ENCODE measurements at places on chromosomes 12 and 14.

GRCh38 chr12:92186038-92186470 lies 40.4 kb upstream of the BTG1 start:
- DNase-seq: no peak

DNA sequence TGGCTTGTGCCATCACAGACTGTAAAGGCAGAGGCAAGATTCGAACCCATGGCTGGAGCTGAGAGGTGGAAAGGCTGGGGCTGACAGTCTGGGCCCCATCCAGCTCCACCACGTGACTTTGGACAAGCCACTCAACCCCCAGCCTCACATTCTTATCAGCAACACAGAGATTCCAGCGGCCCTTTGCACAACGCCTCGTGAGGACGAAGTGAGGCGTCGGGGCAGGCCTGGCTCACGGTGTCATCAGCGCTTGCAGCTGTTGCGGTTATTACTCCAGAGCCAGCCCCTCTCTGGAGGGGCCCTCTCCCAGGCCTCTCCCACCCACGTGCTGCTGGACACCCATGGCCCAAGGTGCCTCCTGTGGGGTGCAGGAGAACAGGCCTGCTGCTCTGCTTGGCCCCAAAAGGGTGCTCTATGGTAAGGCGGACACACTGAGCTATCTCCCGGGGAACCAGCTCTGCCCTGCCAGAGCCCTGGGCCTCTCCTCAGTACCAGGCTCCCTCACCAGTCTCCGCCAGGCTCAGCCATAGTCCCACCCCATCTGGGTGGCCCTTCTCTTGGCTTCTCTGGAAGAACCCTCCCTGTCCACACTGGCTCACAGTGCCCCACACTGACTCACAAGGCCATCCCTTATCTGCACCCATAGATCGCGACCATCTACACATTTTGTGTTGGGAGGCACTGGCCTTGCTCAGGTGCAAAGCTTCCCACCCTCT lies 21.1 kb downstream of the CHGA start:
- no peak for DNase-seq

- no peak for DNase-seq
Measured at GRCh38 chr14:89251061-89251460, 166.0 kb downstream of the FOXN3 start.

GRCh38 chr14:90658541-90658967 lies 157.7 kb downstream of the TTC7B start:
- DNase-seq: no peak

GRCh38 chr14:67232066-67232465 lies 9.2 kb upstream of the PALS1 start:
- no peak for DNase-seq

GRCh38 chr12:109170324-109170723 lies 53.9 kb downstream of the ACACB start:
- no peak for DNase-seq

- no peak for DNase-seq
Measured at GRCh38 chr14:23308721-23309445, 2.2 kb downstream of the BCL2L2 start.

DNA sequence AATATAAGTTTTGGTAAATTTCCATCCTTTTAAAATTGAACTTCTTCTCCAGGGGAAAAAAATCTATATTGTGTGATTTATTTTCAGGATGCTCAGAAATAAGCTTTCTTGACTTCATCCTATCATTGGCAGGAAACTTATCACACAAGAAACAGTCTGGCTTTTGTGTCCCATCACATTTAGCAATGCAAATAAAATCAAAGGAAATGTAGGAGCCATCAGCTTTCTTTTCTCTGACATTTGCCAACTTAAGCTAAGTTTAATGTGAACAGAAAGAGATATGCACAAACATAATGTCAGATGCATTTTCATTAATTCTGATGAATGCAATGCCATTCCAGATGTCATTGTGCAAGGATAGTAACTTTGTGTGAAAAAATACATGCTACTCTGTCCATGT lies 56.6 kb downstream of the LIN7A start:
- DNase-seq: no peak

DNA sequence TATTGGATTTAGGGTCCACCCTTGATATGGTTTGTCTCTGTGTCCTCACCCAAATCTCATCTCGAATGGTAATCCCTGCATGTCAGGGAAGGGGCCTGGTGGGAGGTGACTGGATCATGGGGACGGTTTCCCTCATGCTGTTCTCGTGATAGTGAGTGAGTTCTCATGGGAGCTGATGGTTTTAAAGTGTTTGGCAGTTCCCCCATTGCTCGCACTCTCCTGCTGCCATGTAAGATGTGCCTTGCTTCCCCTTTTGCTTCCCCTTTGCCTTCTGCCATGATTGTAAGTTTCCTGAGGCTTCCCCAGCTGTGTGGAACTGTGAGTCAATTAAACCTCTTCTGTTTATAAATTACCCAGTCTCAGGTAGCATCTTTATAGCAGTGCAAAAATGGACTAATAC lies 118.3 kb downstream of the VRK1 start:
- DNase-seq: no peak

DNA sequence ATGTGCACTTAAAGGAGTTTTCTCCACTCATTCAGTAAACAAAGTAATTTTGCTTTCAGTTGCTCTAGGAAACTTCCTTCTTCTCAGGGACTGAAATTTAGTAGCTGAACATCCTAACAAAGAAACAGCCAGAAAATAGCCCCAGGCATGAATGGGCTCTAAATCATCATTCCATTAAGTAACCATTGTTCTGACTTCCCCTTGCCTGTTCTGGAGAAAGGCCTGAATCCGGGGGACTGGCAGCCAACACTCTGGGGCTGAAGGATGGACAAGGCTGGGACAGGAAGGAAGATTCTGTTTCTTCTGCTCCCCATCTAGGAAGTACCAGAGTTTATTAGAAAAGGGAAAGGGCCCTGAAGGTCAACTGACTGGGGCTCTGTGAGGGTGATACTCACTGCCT lies 104.5 kb downstream of the ESRRB start:
- no peak for DNase-seq

DNA sequence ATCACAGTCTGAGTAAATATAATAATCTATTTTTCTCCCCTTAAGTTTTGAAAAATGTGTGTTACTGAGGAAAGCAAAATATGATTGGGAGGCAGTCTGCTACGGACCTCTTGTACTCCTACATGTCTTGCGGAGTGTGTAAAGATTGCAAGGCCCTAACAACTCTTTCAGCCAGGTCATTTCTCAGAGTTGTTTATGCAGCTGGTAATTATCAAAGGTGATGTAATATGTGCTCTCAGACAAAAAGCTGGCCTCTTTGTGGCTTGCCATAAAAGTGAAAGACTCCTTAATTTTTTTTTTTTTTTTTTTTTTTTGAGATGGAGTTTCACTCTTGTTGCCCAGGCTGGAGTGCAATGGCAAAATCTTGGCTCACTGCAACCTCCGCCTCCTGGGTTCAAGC lies 40.5 kb upstream of the MON2 start:
- DNase-seq: no peak

GRCh38 chr12:117830471-117830870 lies 138.3 kb downstream of the KSR2 start:
- DNase-seq: no peak

- DNase-seq: no peak
Measured at GRCh38 chr14:64692986-64693809, 11.0 kb upstream of the PLEKHG3 start.

GRCh38 chr12:80352474-80352873 lies 91.6 kb upstream of the PTPRQ start:
- no peak for DNase-seq

GRCh38 chr12:113094738-113095137 lies 38.2 kb downstream of the DTX1 start:
- no peak for DNase-seq

DNA sequence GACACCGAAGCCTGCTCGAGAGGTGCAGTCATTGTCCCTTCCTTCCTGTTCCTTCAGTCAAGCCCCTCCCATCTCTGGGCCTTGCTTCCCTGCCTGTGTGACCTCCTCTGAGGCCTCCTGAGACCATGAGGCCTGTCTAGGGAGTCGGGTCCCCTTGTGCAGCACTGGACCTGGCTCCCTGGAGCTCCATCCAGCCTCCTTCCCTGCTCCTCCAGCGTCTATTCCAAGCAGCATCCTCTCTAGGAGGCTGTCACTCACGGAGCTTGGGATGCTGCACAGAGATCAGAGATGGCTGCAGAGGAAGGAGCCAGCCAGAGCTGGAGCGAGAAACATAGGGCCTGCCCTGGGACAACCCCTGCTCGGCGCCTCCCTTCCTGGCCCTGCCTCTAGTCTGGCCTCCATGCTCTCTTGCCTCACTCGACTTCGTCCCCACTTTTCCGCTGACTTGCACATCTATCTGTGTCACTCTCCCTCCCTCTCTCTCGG lies 142.7 kb downstream of the BCL11B start:
- no peak for DNase-seq

- no peak for DNase-seq
Measured at GRCh38 chr14:98935921-98936320, 336.1 kb downstream of the BCL11B start.

- DNase-seq: no peak
Measured at GRCh38 chr12:84763107-84763506, 149.5 kb downstream of the SLC6A15 start.

DNA sequence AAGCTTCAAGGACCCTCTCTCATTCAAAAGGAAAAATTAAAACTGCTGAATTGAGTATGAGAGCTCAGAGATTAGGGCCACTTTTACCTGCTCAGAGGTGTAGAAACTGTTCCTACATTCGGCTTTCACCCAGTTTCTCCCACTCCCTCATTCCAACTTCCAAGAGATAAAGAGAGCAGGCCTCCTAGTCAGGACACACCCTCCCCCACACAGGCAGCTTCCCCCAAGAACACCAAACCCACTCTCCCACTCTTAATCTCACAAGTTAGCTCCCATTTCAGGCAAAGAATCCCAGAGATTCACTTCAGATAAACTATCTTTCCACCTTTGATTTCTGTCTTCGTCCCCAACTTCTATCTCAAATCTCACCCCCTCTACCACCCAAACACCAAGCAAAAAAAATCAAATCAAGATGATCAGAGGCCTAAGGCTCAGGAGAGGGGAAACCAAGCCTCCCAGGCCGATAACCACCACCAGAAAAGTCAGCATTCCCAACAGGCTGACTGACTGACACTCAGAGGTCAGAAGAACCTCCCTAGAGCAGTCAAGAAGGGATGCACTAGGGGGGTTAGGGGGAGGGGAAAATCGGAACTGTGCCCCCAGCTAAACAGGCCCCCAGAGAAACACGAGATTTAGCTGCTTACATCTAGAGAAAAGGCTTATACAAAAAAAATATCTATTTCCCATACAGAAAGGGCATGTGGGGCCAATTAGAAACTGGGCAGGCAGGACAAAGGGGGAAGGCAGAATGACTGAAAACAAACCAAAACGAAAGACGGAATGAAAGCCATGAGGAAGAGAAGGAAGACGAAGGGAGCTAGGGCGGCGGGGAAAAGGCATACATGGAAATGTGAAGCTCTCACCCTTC lies 13.2 kb upstream of the CDH24 start:
- DNase-seq: no peak

DNA sequence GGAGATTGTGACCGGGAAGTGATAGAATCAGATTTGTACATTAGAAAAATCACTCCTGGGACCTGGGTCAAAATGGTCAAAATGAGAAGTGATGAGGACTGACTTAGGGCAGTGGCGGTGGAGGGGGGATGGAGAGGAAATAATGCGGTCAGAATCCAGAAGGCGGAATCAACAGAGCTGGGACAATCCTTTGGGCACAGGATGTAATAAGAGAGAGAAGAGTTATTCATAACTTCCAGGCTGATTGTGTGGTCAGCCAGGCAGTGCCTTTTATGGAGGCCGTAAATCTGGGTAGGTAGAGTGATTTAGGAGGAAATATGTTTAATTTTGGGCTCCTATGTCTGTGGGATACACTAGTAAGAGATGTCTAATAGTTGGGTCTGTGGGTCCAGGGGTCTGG lies 21.6 kb downstream of the FBXL14 start:
- DNase-seq: no peak

GRCh38 chr12:102956738-102957327 lies 641 bp upstream of the ASCL1 start:
- no peak for DNase-seq

DNA sequence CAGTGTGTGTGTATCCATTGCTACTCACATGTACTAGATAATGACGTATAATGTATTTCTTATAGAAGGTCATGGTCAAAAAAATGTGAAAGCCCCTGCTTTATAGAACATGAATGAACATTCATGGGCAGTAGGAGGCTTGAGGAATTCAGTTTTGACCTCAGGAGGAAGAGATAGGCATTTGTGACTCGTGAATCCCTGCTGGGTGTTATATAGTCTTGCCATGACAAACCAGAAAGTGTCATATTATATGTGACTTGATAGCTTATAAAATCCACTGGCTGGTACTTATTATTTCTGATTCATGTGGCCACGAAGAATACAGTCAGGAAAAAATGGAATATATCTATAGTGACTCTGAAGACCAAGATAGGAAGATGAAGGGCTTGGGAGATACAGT lies 287.6 kb downstream of the CEP128 start:
- DNase-seq: no peak

- DNase-seq: no peak
Measured at GRCh38 chr12:78096909-78097597, 266.4 kb downstream of the NAV3 start.

GRCh38 chr12:124152731-124153130 lies 142.2 kb upstream of the RFLNA start:
- no peak for DNase-seq

DNA sequence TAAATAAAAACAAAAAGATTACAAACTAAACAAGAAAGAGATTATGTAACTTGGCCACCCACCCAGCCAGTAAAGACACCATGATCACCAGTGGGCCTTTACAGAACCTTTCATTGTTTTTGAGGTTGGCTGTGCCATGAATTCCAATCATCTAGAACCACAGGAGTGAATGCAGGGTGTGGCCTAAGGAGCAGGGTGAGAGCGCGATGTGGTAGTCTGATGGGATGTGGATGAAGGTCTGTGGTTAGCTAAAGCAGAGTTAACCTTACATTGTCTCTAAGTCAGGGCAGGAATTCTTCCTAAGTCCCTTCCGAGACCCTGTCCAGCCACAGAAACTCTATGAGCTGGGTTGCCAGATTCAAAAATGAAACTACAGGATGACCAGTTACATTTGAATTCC lies 54.0 kb upstream of the CDKN3 start:
- no peak for DNase-seq

GRCh38 chr14:97776890-97777558 lies 979.8 kb downstream of the VRK1 start:
- DNase-seq: no peak

GRCh38 chr12:47858511-47859266 lies 39.0 kb upstream of the HDAC7 start:
- DNase-seq: no peak

DNA sequence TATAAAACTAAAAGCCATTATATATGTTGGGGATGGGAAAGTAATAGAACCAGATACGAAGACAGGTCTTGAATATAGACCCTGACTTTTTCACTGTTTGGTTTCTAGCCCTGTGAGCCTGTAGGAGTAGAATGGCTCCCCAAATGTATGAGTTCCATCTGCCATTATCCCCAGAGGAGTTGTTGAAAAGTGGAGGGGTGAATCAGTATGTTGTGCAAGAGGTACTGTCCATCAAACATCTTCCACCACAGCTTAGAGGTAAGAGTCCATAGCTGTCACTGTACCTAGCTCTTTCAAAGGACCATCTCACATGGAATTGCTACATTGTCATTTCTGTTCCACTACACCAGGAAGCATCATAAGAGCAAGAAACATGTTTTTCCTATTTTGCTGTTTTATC lies 1.1 kb downstream of the NCAPD2 start:
- no peak for DNase-seq
